ENCODE measurements at places on chromosomes 1 and 21.

DNA sequence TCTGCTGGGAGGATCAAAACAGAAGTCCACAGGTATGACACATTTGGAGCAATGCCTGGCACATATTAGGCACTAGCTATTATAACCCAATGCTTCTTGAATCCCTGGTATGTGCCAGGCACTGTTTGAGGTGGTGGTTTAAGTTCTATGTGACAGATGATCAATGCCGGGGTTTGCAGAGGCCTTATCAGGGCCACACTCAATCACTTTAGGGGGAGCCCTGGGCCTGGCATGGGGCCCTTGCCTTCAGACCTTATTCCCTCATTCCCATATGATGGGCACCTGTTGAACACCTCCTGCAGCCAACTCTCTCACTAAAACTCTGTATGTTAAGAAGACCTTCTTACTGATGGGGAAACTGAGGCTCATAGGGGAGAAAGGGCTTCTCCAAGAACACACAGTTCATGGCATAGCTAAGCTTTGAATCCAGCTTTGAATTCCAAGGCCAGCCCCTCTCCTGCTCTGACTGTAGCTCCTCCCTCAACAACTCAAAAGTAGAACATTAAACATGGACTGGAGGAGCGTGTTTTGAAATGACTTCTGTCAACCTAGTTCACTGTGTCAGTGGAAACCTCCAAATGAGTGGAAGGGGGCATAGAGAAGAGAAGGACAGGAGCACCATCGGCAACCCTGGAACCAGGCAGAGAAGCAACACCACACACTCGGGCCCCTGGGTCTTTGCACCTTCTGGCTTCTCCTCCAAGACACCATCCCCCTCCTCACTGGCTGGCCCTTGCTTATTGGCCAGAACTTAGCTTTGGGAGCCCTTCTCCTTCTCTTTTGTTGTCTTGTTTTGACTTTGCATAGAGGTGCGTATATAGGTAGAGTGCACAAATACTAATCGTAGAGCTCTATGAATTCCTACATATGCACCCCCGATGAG, 6.6 kb upstream of the IFFO2 start:
- no peak for DNase-seq

GRCh38 chr1:83923553-83923952, 75.4 kb downstream of the TTLL7 start:
- DNase-seq = no peak

- no peak for DNase-seq
These were observed 161.6 kb upstream of the PTBP2 start for GRCh38 chr1:96559707-96560596.

GRCh38 chr1:210232511-210233215, at the start of gene SERTAD4:
Gene SERTAD4 (plus strand): TSS chr1:210232796. CDS start chr1:210237961, 5,165 bp downstream.
- no peak for DNase-seq

GRCh38 chr1:216448011-216448510, 24.8 kb upstream of the USH2A start:
- no peak for DNase-seq

GRCh38 chr1:75672528-75673393, 51.7 kb upstream of the ACADM start:
- DNase-seq = no peak

DNA sequence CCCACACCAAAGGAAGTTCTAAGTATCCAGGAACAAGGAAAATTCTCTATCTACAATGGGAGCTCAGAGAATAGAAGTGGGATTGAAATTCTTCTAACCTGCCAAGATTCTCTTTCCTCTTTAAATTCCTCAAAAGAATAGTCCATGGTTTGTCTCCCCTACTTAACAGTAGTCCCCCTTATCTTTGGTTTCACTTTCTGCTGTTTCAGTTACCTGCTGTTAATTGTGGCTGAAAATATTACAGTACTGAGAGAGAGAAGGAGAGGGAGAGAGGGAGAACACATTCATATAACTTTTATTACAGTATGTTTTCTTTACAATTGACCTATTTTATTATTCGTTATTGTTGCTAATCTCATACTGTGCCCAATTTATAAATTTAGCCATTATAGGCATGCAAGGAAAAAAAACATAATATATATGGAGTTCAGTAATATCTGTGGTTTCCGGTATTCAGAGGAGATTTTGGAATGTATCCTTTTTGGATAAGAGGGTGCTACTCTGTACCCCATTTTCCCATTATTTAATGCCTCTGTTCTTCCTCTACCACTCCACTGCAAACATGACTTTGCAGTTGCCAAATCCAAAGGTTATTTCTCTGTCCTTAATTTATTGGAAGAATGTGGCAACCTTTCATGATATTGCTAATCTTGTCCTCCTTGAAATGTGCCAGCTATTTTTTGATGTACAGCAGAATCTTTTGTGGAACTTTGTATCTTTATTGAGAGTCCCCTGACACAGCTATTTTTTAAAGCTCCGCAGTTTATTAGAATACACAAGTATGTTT, 68.0 kb downstream of the USP25 start:
- no peak for DNase-seq

DNA sequence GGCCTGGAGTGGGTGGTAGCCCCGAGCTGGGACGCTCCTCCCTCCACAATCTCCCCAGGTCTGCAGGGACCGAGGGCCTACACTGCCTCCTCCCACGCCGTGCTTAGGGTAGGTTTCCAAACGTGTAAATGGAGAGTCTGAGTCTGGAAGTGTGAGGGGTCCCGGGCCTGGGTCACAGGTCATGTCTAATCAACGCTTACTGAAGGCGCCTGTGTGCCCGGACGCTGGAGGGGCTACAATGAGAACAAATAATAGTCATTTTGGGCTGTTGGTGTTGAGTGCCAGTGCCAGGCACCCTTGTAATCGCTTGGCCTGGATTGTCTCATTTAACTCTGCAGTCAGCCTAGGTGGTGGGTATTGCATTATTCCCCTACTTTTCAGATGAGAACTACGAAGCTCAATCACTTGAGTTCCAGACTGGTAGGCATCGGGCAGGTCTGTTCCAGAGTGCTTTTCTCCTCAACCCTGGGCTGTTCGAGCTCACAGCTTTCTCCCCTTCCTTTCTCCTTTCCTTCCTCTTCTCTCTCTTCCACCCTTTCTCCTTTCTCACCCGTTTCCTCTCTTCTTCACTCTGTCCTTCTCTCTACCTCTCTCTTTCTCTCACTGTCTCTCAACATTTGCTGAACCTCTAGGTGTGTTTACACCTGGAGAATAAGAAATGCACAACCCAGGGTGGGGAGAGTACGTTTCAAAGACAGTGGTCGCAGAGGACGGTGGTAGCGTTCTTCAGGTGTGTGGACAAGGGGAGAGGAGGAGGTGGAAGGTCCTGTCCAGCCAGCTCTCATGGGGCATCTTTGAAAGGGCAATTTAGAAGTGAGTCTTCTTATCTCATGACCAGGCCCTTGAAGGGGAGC, 883 bp downstream of the SLC66A1 start:
- DNase-seq = no peak
